ENCODE measurements at places on chromosomes 4 and X.

GRCh38 chrX:69038188-69038587 lies 127.1 kb downstream of the PJA1 start:
- no peak for DNase-seq

DNA sequence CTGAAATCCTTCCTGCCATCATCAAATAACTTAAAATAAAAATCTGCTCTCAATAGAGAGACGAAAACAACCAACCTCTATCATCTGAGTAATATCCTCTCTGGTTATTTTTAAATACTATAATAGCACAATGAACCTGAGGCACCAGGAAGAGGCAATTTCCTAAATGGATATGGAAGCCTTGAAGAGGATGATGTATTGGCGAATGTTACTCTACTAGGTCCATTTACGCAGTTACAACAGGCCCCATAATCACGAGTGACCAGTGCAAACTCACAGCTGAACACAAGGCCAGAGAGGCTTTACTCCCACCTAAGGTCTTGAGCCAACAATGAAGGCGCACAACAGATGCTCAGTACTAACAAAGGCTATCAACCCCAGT lies 678.8 kb upstream of the NR3C2 start:
- DNase-seq = no peak

DNA sequence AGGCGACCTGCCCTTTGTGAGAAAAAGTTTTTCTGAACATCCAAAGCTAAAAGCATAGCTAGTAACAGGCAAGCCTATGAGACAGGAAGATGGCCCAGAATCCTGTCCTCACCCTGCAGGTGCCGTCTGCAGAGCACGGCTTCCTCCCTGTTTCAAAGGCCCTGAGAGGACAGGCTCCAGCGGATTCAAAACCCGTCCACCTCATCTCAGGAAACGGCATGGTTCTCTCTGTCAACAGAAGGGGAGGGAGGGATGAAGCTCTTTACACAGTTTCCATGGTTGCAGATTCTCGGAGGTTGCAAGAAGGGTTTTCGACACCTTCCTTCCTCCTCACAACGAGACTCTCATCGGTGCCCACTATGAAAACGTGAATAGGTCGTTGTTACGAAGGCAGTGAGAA lies 8.3 kb downstream of the PPP2R3B start:
- no peak for DNase-seq

DNA sequence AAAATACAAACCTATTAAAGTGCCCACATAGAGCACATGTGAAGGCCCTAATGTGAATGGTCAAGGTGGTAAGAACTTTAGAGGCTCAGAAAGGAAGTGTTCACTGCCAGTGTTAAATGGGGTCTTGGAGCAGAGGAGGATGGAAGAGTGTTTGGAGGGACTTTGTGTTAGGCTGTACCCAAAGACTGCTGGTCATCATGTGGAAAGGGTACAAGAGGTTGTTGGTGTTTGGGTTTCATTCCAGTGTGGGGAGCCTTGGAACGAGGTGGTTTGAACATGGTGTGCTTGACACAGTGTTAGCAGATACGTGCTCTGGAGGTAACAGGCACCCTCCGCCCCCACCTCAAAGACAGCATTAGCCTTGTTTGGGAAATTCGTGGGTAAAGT lies 73.1 kb downstream of the RAPGEF2 start:
- no peak for DNase-seq
